Left renal cortex interstitium (tissue), 4 donors: ENCODE measurements at places on chromosomes 5 and 9. TPM values are rescaled to one million over a fixed set of nuclear protein-coding genes. Genes with fewer than 3 reads are reported as not detected.

DNA sequence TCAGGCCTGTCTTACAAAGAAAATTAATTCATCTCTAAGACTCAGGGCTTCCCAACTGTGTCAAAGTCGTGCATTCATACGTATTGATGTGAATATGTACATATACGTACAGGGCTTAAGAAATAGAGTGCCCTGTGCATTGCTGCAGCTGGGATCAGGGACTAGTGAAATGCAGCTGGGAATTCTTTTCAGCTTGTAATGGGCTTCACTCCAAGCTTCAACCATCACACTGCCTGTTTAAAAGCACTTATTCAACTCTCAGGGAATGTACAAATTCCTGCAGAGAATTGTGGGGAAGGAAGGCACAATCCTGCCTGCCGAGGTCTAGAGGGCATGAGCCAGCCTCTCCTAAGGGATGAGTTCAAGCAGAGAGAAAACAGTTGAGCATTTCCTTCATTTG is 59.6 kb upstream of the MAN2A1 start:
- no peak for DNase-seq

- no peak for DNase-seq
These were observed 3.8 kb upstream of the STPG3 start for GRCh38 chr9:137247135-137247915.

DNA sequence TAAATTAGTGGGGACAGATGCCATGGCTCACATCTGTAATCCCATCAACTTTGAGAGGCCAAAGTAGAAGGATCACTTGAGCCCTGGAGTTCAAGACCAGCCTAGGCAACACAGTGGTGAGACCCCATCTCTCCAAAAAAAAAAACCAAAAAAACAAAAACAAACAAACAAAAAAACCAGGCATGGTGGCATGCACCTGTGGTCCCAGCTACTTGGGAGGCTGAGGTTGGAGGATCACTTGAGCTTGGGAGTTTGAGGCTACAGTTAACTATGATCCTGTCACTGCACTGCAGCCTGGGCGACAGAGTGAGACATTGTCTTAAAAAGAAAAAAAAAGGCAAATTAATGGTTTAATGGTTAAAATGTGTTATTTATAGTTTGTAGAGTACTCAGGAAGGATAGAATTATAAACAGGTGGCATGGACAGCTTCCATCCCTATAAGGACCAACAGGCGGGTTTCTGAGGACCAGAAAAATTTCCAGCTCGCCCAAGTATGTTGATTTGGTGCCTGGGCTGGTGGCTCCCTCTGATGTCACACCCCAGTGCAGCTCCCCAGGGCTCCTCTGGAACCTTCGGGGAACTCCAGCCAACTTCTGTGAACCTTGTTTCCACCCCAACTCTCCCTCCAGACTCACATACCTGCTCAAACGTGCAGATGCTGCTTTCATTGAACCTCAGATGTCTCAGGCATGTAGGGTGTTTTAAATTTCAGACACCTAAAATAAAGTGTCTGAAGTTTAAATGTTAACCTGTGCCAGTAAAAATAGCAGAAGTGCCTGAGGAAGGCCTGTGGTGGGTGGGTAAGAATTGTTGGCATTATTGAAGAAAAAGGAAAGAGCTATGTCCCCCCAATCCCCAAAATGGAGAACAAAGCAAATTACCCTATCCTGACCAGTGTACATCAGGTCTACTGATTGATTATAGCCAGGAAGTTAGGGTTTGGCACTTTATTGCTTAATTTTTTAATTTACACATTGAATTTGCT is 69.0 kb downstream of the TRIO start:
- no peak for DNase-seq

DNA sequence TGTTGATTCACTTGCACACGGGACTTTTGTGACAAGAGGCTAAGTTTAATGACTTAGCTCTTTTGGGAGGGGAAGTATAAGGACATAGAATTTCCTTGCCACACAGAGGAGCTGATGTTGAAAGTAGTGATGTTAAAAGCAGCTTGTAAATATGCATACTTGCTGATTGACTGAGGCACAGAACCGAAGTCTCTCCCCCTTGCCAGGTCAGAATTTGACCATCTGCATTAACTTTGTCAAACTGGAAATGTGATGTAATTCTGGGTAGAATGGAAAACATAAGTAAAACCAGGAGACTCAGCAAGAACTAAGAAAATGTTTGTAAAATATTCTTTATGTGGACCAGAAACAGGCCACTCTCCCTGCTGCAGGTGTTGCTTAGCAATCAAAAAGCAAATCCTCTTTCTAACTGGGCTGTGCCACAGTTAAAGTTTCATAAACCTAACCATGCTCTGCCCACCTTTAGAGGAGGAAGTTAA is 284.2 kb downstream of the NR3C1 start:
- DNase-seq: no peak

DNA sequence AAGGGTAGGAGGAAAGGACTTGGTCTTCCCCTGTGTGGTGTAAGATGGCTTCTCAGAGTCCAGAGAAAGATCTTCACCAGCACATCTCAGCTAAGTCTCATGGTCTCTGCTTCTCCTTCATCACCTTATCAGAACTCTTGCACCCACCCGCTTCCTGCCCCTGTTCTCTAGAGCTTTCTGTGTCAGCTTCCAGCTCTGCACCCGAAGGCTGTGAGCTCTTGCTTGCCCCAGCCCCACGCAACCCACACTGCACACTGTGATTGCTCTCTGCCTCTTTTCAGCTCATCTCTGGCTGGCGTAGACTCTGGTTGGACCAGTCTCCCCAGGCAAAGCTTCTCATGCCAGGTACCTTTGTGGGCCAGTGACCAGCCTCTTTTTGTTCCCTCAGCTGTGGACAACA is 93.2 kb upstream of the RAPGEF1 start:
- no peak for DNase-seq

GRCh38 chr9:130896233-130897014 is at the start of gene QRFP:
TSS of gene QRFP (minus strand) at chr9:130896812. CDS start at chr9:130893838, 2,974 bp downstream.
- no peak for DNase-seq

GRCh38 chr9:23766613-23767012 is 59.4 kb downstream of the ELAVL2 start:
- DNase-seq: no peak

- no peak for DNase-seq
These were observed 480.8 kb downstream of the PSAT1 start for GRCh38 chr9:78777747-78778146.

- no peak for DNase-seq
These were observed 273.5 kb upstream of the CCNG1 start for GRCh38 chr5:163163858-163164257.

The GAS1 gene
- polyA plus RNA-seq: 49.8 TPM

DNA sequence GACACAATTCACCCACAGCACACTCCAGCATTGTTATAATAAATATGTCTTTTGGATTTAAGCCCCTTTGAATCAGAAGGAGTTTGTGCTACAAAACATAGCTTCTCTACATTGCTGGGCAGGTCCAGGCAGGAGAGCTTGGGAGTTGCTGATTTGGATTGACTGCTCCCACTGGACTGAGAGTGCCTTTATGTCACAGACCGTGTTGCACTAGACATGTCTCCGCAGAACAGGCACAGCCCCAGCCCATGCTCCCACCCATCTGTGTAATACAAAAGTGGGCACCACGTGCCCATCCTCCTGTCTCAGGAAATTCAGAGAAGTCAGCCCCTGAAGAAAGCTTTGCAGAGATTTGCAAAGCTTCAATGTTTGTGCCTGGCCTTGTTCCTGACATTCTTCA is 117.1 kb downstream of the MED10 start:
- DNase-seq: no peak

GRCh38 chr5:112703866-112704820 is 33.5 kb upstream of the APC start:
- DNase-seq: no peak

GRCh38 chr9:37812773-37813379 is 12.3 kb downstream of the DCAF10 start:
- DNase-seq: no peak

DNA sequence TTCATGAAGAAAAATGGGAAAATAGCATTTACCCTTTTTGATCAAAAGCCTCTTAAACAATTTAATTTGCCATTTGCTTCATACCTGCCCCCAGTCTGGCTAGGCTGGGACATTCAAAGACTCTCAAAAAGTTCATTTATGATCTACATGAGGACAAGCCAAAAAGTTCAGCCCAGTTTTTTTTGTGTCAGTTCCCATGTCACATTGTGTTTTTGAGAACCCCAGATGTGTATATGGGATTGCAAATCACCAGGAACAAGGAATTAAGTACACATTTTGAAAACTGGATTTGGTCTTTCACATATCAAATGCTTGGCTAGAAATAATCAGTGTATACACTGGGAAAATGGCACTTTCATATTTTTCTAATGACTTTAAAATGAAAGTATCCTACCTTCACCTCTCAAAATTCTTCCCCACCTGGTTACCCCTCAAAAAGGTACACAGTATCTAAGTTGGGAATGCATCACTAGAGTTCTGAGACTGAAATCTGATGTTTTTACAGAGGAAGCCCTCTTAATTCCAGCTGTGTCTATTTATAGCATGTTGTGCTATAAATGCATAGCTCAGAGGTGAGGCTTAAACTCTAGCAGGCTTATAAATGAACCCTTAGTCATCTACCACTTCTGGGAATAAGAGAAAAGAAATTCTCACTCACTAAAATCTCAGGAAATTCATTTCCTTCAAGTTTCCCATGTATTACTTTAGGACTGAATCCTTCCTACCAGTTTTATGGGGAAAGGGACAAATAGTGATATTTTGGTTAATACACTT is 9.3 kb downstream of the STOM start:
- no peak for DNase-seq

DNA sequence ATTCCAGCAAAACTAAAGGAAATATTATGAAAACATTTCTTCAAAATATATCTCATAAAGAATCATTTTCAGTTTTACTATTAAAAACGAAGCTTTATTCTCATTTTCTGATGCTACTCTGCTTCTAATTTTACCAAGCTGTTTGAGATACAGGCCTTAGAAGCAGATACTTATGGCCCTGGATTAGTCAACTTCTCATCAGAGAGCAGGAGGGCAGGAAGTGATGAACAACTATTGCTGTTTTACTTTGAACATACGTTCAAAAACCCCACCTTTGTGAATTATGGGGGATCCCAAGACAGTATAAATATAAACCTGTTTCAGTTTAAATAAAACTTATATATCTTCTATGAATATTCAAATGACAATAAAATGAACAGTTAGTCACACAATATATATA is 16.0 kb downstream of the MPDZ start:
- DNase-seq: no peak

- DNase-seq: no peak
These were observed 369.2 kb downstream of the PLK2 start for GRCh38 chr5:58090704-58091103.

DNA sequence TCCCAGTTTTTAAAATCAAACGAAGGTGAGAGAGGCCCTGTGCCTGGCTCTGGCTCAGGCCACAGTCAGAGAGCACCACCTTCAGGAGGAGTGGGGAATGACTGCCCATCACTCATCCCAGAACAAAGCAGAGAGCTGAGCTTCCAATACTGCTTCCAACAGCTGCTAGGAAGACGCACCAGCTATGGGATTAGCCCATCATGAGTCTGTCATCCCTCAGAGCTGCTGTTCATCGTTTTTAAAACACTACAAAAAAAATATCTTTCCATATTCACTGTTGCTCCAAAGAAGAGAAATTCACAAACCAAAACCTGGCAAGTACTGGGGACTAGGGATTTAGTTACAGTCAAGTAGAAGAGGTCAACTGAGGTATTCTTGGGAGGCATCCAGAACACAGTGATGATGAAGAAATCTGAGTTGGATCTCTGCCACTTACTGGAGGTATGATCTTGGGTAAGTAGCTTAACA is 102.4 kb downstream of the CDK5RAP2 start:
- peak; percentile 24 for DNase-seq

- no peak for DNase-seq
These were observed 24.7 kb upstream of the CETN3 start for GRCh38 chr5:90434116-90434714.

The SLC45A2 gene
- 0.82 TPM for polyA plus RNA-seq

GRCh38 chr9:134136118-134136995 is 475 bp downstream of the WDR5 start:
- no peak for DNase-seq

DNA sequence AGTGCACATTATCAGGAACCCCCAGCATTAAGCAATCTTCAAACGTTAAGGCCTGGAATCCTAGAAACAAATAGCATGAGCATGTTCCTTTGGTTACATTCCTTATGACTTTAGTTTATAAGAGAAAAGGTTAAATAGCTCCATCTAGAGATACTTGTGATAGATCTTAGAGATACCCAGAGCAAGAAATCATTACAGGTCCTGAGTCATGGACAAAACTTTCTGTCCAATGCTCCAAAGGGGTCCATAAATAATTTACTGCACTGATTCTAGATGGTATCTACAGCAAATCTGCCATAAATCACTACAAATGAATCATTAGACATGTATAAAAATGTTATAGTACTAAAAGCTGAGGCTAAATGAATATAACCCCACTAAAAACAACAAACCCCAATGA is 139.6 kb downstream of the HTR1A start:
- no peak for DNase-seq

DNA sequence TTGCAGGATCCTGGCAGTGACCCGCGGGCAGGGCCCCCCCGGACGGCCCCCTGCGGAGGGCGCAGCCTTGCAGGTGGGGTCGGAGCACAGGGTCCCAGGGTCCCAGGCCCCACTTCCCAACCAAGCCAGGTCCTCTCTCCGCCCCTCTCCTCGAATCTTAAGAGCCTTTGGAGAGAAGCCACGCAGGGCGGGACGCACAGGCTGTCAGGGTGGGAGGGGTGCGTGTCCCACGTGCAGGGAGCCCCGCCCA is 18.4 kb upstream of the EGFL7 start:
- DNase-seq: no peak

- DNase-seq: no peak
These were observed 59.0 kb upstream of the UBAC1 start for GRCh38 chr9:136020206-136020605.

The TICAM2 gene
- 7.2 TPM for polyA plus RNA-seq

The ZNF883 gene
- 10.0 TPM for polyA plus RNA-seq

GRCh38 chr5:58753446-58753845 is 170.6 kb downstream of the RAB3C start:
- DNase-seq: no peak

- DNase-seq: no peak
These were observed 99.7 kb downstream of the MAP1B start for GRCh38 chr5:72206994-72207393.

GRCh38 chr9:6855860-6856259 is 98.1 kb downstream of the KDM4C start:
- no peak for DNase-seq

The MZB1 gene
- 0.73 TPM for polyA plus RNA-seq

GRCh38 chr5:122846051-122846550 is 688 bp downstream of the SNX24 start:
- peak; percentile 9 for DNase-seq

GRCh38 chr9:109269081-109269480 is 51.8 kb downstream of the EPB41L4B start:
- DNase-seq: no peak

The CER1 gene
- polyA plus RNA-seq: 0.24 TPM

The GGTA1 gene
- 4.9 TPM for polyA plus RNA-seq

The SPATA31E1 gene
- not detected for polyA plus RNA-seq

DNA sequence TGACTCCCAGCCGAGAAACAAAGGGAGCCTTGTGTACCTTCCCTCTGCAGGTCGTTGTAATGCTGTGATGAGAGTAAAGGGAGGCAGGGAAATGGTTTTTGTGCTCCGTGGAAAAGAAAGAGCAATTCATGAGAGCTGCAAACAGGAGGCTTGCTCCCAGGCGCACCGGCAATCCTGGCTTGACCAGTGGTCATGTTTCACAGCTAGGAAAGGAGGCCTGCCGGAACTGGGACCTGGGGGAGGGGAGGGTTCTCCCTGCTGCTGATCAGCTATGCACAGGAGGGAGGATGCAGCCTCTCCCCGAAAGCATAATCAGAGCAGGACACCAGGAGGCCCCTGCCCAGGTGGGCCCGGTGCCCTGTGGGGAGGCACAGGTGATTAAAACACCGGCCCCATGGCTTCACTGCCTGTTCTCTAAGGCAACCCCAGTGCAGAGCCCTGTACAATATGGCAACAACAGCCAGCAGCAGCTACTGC is 131.3 kb downstream of the ZDHHC21 start:
- no peak for DNase-seq
